ENCODE measurements at places on chromosomes 11 and 22.
A peak's percentile ranks its signal among the peaks of the same experiment; 100 is the strongest.

- H3K27me3 ChIP-seq = no peaks in the 10 kb centered on the region
- no peak for DNase-seq
- no peak overlapping the region for H3K27ac ChIP-seq
- H3K4me3 ChIP-seq = no peak overlapping the region
- no peaks in the 10 kb centered on the region for H3K4me1 ChIP-seq
- H3K36me3 ChIP-seq = no peaks in the 10 kb centered on the region
Measured at GRCh38 chr11:40732132-40732531, 727.3 kb downstream of the LRRC4C start.

- no peak overlapping the region for H3K27ac ChIP-seq
- no peaks in the 10 kb centered on the region for H3K27me3 ChIP-seq
- H3K36me3 ChIP-seq = peaks cover 5% of the 10 kb centered on the region
Measured at GRCh38 chr11:121485216-121485615, 32.4 kb upstream of the SORL1-AS1 start.

GRCh38 chr11:4184163-4184916, 89.7 kb downstream of the RRM1 start:
- H3K36me3 ChIP-seq = no peaks in the 10 kb centered on the region
- no peak for DNase-seq
- no peak overlapping the region for H3K4me3 ChIP-seq
- no peak overlapping the region for H3K27ac ChIP-seq

GRCh38 chr11:59216641-59217564, 4.2 kb upstream of the MPEG1 start:
- H3K27me3 ChIP-seq = no peaks in the 10 kb centered on the region
- peak overlapping the region; percentile 51 for H3K27ac ChIP-seq
- no peaks in the 10 kb centered on the region for H3K36me3 ChIP-seq
- H3K4me3 ChIP-seq = no peak overlapping the region
- no peaks in the 10 kb centered on the region for H3K4me1 ChIP-seq
- peak; percentile 75 for DNase-seq

DNA sequence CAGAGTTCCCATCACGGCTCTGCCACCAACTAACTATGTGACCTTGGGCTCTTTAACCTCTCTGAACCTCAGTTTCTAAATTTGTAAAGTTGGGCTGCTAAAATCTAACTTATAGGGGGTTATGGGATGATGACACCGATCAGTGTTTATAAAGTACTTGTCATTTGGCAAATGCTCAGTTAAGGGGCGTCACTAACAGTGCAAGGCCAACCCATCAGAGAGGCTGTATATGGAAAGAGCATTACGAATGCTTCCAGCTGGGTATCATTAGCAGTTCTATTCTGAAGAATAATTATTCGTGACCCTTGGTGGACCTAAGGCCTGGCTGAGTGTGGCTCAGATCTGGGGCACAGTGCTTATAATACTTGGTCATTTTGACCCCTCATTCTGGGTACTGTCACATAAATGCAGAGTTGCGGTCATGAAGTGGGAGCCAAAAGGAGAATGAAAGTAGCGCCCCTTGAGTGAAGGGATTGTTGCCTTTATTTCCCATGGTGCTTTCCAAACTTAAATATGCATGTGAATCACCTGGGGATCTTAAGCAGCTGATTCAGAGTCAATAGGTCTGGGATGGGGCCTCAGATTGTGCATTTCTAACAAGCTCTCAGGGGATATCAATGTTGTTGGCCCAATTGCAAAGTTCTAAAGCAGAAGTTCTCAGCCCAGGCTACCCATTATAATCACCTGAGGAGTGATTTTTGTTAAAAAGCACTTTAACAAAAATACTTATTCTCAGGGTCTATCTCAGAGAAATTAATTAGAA, 115.8 kb downstream of the CSNK2A3 start:
- no peak for DNase-seq
- no peak overlapping the region for H3K4me3 ChIP-seq
- H3K36me3 ChIP-seq = no peaks in the 10 kb centered on the region
- no peaks in the 10 kb centered on the region for H3K27me3 ChIP-seq
- no peaks in the 10 kb centered on the region for H3K4me1 ChIP-seq
- H3K27ac ChIP-seq = no peak overlapping the region

- no peaks in the 10 kb centered on the region for H3K4me1 ChIP-seq
- H3K4me3 ChIP-seq = no peak overlapping the region
- DNase-seq = no peak
- H3K27me3 ChIP-seq = no peaks in the 10 kb centered on the region
- no peaks in the 10 kb centered on the region for H3K36me3 ChIP-seq
- H3K27ac ChIP-seq = no peak overlapping the region
Measured at GRCh38 chr22:20194681-20195593, 44.1 kb upstream of the CCDC188 start.

DNA sequence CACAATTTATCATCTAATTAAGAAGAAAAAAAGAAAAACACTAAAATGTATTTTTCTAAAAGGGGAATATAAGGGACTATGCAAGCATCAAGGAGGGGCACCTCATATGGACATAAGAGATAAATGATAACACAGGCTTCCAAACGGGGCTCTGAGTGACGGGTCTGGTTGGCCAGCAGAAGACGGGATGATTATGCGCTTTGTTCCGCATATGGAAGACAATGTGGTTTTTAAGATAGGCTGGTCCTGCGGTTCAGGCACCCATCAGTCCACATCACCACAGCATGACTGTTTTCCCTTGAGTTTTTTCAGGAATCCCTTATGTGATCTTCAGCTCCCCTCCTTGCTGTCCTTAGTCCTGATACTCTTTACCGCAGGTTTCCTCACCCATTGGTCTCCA, 404.6 kb downstream of the OPCML start:
- H3K27me3 ChIP-seq = no peaks in the 10 kb centered on the region
- H3K4me1 ChIP-seq = no peaks in the 10 kb centered on the region
- H3K4me3 ChIP-seq = no peak overlapping the region
- no peaks in the 10 kb centered on the region for H3K36me3 ChIP-seq

DNA sequence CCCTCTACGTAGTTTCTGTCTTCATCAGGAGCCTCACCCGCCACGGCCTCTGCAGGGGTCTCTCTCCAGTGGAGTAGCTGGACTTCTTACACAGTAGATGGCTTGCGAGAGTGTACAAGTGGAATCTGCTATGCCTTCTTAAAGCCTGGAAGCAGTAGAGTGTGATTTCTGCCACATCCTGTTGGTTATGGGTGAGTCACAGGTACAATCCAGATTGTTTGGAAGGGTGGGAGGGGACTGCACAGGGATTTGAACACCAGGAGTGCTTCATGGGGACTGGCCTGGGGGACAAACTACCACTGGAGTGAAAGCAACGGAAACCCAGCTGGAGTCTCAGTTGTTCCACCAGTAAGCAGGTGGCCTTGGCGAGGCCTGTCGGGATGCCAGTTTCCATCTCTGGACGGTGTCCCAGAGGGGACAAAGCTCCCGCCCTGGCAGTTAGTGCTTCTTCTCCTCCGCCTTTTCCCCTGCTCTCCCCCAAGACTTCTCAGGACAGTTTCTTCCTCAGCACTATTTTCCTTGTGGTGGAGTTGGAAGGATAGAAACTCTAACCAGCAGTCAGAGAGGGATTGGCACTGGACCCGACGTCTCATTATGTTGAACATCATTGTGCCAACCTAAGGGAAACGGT, 85.0 kb upstream of the RCN1 start:
- no peaks in the 10 kb centered on the region for H3K4me1 ChIP-seq
- H3K4me3 ChIP-seq = no peak overlapping the region
- H3K27me3 ChIP-seq = no peaks in the 10 kb centered on the region
- no peak overlapping the region for H3K27ac ChIP-seq
- no peaks in the 10 kb centered on the region for H3K36me3 ChIP-seq

- no peaks in the 10 kb centered on the region for H3K27me3 ChIP-seq
- DNase-seq = no peak
Measured at GRCh38 chr22:23639661-23640060, 7.5 kb upstream of the DRICH1 start.

GRCh38 chr11:127627629-127628457, 627.3 kb upstream of the KIRREL3 start:
- H3K4me1 ChIP-seq = peaks cover 5% of the 10 kb centered on the region
- no peaks in the 10 kb centered on the region for H3K36me3 ChIP-seq
- peak; percentile 56 for DNase-seq
- no peak overlapping the region for H3K4me3 ChIP-seq
- H3K27ac ChIP-seq = no peak overlapping the region

DNA sequence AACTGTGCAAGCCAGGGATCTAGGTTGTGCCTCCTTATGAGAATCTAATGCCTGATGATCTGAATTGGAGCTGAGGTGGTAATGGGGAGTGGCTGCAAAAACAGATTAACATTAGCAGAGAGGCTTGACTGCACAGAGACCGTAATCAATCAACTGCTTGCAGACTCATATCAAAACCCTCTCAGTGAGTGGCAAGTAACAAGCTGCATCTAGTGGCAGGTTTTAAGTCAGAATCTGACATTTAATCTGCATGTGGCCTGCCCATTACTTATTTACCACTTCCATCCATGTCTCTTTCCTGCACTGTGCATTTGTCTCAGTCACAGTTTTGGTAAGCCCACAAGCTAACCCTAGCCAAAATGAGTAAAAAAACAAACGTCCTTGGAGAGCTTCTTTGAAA, 11.2 kb downstream of the C11orf58 start:
- no peaks in the 10 kb centered on the region for H3K27me3 ChIP-seq
- no peaks in the 10 kb centered on the region for H3K4me1 ChIP-seq
- no peak overlapping the region for H3K4me3 ChIP-seq
- no peak for DNase-seq
- H3K36me3 ChIP-seq = no peaks in the 10 kb centered on the region

DNA sequence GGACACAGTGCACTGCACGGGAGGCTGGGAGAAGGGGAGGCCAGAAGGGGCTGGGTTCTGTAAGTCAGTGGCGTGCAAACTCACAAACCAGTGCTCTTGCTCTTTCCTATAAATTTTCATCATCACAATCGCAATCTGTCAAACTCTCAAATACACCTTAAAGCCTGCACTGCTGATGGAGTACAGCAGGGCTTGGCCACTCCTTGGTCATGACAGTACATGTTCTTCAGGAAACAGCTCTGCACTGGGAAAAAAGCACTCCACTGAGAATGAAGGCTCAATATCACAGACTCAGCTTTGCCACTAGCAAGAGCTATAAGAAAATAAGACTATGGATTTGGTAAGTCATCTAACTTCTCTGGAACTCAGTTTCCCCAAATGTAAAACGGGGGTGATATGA, 111.0 kb downstream of the RBFOX2 start:
- no peaks in the 10 kb centered on the region for H3K36me3 ChIP-seq
- H3K4me1 ChIP-seq = no peaks in the 10 kb centered on the region
- no peaks in the 10 kb centered on the region for H3K27me3 ChIP-seq
- no peak for DNase-seq

GRCh38 chr11:85620256-85620655, 6.9 kb downstream of the DLG2 start:
- no peak overlapping the region for H3K27ac ChIP-seq
- no peaks in the 10 kb centered on the region for H3K27me3 ChIP-seq
- no peak overlapping the region for H3K4me3 ChIP-seq
- H3K4me1 ChIP-seq = no peaks in the 10 kb centered on the region
- no peak for DNase-seq

DNA sequence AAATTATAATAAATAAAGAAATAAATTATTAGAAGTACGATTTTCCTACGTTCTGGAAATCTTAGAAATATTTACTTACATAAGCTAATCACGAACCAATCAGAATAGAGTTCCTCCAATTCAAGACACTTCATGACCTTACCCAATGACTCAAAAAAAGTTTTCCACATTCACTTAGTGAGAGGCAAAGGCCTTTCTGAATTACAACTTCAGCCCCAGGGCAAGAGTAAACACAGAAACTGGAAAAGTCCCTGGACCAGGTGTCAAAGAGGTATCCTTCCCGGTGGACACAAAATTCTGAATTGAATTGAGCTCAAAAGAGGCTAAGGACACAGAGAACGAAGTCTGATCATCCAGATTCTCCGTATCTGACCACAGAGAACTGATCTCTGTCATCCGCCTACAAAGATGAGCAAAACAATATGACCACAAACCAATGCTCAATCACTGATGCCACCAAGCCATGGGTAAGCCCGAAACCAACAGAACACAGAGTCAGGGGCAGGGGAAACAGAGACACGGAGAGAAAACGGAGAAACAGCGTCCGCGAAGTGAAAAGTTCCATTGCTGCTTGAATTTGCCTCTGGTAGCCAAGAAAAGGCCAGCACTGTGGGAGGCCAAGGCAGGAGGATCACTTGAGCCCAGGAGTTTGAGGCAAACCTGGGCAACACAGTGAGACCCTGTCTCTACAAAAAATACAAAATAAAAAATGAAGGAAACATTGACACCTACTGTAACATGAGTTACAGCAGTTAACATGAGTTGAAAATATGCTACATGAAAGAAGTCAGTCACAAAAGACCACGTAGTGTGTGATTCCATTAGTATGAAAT, 6.8 kb downstream of the BID start:
- peaks cover 11% of the 10 kb centered on the region for H3K4me1 ChIP-seq
- no peak overlapping the region for H3K4me3 ChIP-seq
- H3K27ac ChIP-seq = no peak overlapping the region
- no peaks in the 10 kb centered on the region for H3K27me3 ChIP-seq
- H3K36me3 ChIP-seq = no peaks in the 10 kb centered on the region

GRCh38 chr22:50008151-50009040, 4.2 kb downstream of the IL17REL start:
- peak; percentile 47 for DNase-seq
- no peaks in the 10 kb centered on the region for H3K36me3 ChIP-seq
- H3K4me3 ChIP-seq = no peak overlapping the region
- H3K4me1 ChIP-seq = peaks cover 3% of the 10 kb centered on the region

GRCh38 chr22:47375621-47376321, 613.3 kb downstream of the TBC1D22A start:
- peak; percentile 26 for DNase-seq
- no peak overlapping the region for H3K4me3 ChIP-seq
- H3K36me3 ChIP-seq = no peaks in the 10 kb centered on the region
- H3K4me1 ChIP-seq = no peaks in the 10 kb centered on the region
- no peak overlapping the region for H3K27ac ChIP-seq
- no peaks in the 10 kb centered on the region for H3K27me3 ChIP-seq

- no peaks in the 10 kb centered on the region for H3K4me1 ChIP-seq
- no peaks in the 10 kb centered on the region for H3K36me3 ChIP-seq
- DNase-seq = no peak
- no peak overlapping the region for H3K4me3 ChIP-seq
- H3K27ac ChIP-seq = no peak overlapping the region
- H3K27me3 ChIP-seq = no peaks in the 10 kb centered on the region
Measured at GRCh38 chr11:86538223-86538548, 134.2 kb downstream of the ME3 start.

DNA sequence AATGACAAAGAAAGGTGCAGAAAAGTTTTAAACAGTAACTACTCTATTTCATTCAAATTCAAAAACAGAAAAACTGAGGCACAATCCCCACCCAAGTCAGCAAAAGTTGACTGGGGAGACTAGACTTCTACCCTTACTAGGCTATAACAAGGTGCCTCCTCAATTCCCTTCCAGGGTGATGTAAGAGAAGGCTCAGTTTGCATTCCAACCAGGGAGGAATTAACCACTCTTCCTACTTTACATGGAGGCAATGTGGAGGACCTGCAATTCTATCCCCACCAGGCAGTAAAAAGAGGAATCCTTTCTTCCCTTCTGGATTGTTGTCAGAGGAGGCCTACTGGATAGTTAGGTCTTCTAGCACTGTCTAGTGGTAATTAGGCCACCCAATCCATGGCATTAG, 26.1 kb downstream of the TYR start:
- no peaks in the 10 kb centered on the region for H3K4me1 ChIP-seq
- H3K27ac ChIP-seq = no peak overlapping the region
- no peak overlapping the region for H3K4me3 ChIP-seq
- H3K27me3 ChIP-seq = no peaks in the 10 kb centered on the region
- no peaks in the 10 kb centered on the region for H3K36me3 ChIP-seq

- no peak overlapping the region for H3K4me3 ChIP-seq
- H3K36me3 ChIP-seq = no peaks in the 10 kb centered on the region
- H3K27me3 ChIP-seq = no peaks in the 10 kb centered on the region
- no peak overlapping the region for H3K27ac ChIP-seq
- no peak for DNase-seq
Measured at GRCh38 chr11:61793829-61794204, 1.1 kb downstream of the FEN1 start.

GRCh38 chr11:57643802-57644201, 5.9 kb downstream of the YPEL4 start:
- DNase-seq = no peak
- H3K4me1 ChIP-seq = no peaks in the 10 kb centered on the region
- H3K4me3 ChIP-seq = no peak overlapping the region
- H3K27ac ChIP-seq = no peak overlapping the region
- H3K27me3 ChIP-seq = peaks cover 15% of the 10 kb centered on the region
